ENCODE measurements at places on chromosomes 4 and X.

DNA sequence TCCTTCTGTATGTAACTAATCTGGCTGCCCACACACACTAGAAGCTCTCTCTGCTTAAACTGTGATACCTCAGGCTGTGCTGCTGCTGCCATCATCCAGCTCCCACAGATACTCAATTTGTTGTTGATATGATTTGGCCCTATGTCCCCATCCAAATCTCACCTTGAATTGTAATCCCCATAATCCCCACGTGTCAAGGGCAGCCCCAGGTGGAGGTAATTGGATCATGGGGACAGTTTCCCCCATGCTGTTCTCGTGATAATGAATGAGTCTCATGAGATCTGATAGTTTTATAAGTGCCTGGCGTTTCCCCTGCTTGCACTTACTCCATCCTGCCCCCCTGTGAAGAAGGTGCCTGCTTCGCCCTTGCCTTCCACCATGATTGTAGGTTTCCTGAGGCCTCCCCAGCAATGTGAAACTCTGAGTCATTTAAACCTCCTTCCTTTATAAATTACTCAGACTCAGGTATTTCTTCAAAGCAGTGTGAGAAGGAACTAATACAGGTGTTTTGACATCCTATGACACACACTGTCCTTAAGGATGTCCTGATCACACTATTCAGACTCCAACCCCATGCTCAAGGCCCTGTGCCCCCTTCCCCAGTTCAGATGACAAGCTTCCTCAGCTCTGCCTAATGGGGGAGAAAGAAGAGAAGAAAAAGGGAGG is 2.9 kb upstream of the ATOH1 start:
- no peak for DNase-seq

DNA sequence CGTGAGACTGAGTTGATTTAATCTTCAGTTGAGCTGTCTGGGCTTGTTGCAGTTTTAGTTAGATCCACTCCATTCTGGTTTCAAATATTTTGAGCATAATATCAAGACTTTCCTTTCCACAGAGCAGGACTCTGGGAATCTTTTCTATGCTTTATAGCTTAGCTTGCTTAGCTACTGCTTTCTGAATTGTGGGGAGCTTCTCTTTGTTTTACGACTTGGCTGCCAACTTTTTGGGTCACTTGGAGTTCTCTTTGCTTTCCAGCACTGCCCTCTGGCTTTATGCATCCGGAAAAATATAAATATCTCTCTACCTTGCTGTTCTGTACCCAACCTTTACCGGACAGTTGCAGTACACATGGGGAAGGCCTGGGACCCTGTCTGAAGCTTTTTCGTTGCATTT is 292.1 kb downstream of the STIM2 start:
- DNase-seq = no peak

DNA sequence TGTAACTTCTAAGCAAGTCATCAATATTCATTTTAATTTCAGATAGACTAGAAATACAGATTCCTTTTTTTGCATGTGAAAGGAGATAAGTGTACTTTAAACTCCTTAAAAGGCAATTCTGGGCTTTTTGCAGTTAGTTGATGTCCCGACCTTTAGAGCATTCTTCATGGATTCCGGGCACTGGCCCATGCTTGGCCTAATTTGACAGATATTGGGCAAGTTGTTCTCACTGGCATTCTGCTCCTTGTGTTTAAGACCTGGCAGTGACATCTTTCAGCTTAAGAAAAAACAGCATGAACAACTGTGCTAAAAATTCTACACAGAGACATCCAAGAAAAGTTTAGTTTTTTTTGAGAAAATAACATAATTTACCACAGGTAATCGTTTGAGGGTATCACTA is 1037.2 kb downstream of the PCDH18 start:
- no peak for DNase-seq

DNA sequence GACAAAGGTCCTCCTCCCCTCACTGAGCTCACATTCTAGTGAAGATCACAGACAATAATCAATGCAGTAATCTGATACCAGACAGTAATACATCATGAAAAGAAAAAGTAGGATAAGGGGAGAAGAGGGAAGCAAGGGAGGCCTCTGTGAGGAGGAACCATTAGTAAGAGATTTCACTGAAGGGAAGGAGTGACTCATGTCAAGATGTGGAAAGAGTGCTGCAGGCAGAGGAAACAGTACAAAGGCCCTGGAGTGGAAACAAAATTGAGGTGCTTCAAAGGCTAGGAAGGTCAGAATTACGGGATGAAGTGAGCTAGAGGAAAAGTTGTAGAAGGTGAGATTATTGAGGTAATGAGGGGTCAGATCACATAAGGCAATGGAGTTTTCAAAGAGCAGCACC is 38.1 kb downstream of the LAMTOR3 start:
- DNase-seq = no peak

- DNase-seq = peak; percentile 86
Observed at GRCh38 chrX:10189317-10190268, 32.8 kb downstream of the CLCN4 start.

GRCh38 chr4:187020676-187021075 is 297.0 kb upstream of the FAT1 start:
- DNase-seq = no peak

DNA sequence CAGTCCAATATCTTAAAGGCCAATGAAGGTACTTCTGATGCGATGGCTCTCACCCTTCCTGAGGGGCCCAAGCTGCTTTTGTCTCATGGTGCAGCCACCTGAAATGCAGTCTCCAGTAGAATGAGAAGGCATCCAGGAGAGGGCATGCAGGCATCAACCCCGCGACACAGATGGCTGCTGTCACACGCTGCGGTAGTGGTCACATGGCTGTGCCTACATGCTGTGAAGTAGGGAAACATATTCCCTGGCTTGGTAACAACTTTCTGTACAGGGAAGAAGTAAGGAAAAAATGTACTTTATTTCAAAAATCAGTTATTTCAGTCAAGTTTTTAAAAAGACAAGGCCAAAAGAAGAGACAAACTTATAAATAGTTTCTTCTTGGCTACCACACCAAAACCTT is 139.9 kb downstream of the TRIML1 start:
- no peak for DNase-seq

DNA sequence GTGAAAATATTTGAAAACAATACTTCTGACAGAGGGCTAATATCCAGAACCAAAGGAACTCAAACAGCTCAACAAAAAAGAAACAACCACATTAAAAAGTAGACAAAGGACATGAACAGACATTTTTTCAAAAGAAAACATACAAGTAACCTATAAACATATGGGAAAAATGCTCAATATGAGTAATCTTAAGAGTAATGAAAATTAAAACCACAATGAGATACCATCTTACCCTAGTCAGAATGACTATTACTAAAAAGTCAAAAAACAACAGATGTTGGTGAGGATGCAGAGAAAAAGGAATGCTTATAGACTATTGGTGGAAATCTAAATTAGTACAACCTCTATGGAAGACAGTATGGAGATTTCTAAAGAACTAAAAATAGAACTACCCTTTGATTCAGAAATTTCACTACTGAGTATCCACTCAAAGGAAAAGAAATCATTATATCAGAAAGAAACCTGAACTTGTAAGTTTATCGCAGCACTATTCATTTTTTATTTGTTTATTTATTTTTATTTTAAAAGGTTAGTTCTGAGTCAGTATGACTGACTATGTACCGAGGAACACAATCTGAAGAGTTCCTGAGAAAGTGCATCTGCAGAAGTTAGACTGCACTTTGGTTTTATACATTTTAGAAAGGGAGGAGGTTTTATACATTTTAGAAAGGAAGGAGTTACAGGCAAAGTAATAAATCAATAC is 231.3 kb downstream of the INPP4B start:
- DNase-seq = no peak

- DNase-seq = no peak
Observed at GRCh38 chrX:17072721-17073230, 126.3 kb downstream of the REPS2 start.

GRCh38 chr4:83110970-83111750 is 3.4 kb downstream of the PLAC8 start:
- DNase-seq = no peak

- DNase-seq = no peak
Observed at GRCh38 chr4:78610546-78611214, 59.1 kb downstream of the ANXA3 start.

- no peak for DNase-seq
Observed at GRCh38 chr4:75180790-75181776, 248.2 kb downstream of the PARM1 start.

- DNase-seq = no peak
Observed at GRCh38 chr4:106627051-106627450, 258.5 kb upstream of the GIMD1 start.

DNA sequence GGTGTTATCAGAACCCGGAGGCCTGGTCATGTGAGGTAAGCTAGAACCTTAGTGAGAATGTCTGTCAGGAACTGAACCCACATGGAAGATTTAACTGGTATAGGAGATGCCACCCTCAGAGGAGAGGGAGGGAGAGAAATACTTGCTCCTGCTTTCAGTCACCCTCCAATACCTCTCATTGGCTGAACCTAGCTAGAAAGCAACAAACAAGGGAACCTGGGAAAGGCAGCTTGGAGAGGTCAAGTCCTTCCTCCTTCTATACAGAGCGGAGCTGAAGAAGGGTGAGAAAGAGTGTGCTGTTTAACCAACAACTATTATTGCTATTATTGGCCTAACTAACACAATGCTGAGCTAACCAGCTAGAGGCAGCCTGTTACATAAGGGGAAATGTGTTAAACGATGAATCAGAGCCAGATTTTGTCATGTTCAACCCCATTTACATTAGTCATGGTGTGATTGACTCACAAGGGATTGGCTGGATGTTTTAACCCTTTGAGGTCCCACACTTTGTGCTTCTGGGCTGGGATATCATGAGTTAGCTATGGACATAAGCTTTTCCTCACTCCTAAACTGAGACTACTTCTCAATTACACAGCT is 96.5 kb upstream of the ESX1 start:
- DNase-seq = no peak

DNA sequence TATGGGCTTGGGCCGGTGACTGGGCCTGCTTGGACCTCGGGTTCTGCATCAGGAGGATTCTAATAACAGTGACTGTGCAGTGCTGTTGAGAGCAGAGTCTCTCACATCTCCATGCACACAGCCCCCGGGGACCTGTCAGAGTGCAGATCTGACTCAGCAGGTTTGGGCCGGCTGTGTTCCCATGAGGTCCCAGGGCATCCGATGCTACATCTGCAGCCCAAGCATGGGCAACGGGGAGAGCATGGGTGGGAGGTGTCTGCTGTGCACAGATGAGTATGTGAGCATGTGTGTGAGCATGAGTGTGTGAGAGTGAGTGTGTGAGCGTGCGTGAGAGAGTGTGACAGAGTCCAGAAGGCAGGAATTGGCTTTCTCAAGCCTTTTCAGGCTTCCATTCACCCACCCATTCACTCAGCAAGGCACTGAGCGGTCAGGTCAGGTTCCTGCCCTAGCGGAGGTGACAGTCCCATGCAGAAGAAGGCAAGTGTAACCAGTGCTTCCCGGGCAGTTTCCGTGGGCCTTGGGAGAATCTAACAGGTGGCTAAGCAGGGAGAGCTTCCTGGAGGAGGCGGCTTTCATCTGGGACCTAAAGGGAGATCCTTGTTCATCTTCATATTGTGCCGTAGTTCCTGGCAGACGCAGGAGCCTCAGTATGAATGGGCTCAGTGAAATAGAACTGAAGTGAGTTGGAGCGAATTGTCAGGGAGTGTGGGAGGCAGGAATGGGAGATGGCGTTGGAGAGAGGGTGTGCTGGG is 62.6 kb downstream of the SORCS2 start:
- DNase-seq = no peak

Data from activated effector memory CD4-positive, alpha-beta T cell treated with anti-CD3 and anti-CD28 coated beads, Interleukin-2, amount 50 U/mL, for 16 hours (primary cell).